CMK (cell line): ENCODE measurements at places on chromosomes 5 and 9.

DNA sequence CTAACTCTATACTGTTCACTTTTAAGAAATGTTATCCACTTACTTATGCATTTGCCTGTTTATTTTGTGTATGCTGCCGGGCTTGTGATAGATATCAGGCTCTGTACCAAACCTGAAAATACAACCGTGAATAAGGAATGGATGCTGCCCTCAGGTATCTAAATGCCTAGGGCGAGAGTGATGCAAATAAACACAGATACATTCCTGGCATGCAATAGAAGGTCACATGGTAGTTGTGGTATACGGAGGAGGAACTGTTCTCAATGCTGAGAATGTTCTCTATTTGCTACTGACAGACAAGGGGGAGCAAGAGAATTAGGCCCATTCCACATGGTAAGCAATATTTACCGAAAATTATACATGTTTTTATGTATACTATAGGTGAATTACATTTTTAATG, 227.8 kb downstream of the ICE1 start:
- DNase-seq = no peak

GRCh38 chr9:91589101-91589553, 165.5 kb upstream of the NFIL3 start:
- DNase-seq = no peak

DNA sequence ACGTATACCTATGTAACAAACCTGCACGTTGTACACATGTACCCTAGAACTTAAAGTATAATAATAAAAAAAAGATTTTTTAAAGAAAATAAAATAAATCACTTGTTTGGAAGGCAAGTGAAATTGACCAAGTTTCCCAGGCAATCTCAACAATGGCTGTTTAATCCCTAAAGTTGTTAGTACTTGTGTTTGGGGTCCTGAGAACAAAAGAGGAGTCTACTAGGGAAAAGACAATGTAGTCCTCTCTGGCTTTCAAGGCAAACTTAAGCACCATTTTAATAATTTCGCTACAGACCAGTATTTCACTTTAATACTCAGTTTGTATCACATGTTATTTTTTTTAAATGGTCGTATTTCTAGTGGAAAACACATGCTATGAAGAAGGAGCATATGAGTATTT, 14.2 kb downstream of the CEMIP2 start:
- DNase-seq = no peak

- no peak for DNase-seq
These were observed 50.8 kb downstream of the KCNN2 start for GRCh38 chr5:114412510-114413171.

- DNase-seq = no peak
These were observed 22.7 kb downstream of the OR2S2 start for GRCh38 chr9:35935261-35935660.

- no peak for DNase-seq
These were observed 14.5 kb downstream of the RANBP6 start for GRCh38 chr9:6000955-6001354.

DNA sequence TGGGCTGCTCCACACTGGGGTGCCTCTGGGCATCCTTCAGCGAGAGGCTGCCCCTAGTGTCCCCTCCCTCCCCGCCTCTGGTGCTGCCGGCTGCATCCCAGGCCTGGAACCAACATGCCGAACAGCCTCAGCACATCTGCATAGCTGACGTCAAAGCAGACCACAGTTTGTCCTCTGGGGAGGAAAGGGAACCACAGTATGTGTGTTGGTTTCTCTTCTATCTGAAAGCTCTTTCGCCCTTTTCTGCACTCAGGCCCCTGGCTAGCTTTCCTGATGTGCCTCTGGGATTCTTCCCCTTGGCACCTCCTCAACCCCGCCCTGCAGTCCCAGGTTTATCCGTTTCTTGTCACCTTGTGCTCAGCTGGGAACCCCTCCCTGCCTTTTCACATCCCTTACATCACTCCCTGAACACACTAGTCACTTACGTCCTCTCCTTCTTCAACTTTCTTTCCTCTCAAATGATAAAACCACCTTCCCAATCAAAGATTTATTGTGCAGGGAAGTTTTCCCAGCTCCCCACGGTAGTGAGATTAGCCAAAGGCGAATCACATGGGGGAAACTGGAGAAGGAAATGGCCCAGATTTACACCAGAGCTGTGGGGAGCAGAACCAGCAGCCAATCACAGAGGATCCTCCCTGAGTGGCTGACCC, 35.5 kb upstream of the B4GALT1 start:
- no peak for DNase-seq

- DNase-seq = no peak
These were observed 2.7 kb downstream of the MTRR start for GRCh38 chr5:7871653-7872052.

DNA sequence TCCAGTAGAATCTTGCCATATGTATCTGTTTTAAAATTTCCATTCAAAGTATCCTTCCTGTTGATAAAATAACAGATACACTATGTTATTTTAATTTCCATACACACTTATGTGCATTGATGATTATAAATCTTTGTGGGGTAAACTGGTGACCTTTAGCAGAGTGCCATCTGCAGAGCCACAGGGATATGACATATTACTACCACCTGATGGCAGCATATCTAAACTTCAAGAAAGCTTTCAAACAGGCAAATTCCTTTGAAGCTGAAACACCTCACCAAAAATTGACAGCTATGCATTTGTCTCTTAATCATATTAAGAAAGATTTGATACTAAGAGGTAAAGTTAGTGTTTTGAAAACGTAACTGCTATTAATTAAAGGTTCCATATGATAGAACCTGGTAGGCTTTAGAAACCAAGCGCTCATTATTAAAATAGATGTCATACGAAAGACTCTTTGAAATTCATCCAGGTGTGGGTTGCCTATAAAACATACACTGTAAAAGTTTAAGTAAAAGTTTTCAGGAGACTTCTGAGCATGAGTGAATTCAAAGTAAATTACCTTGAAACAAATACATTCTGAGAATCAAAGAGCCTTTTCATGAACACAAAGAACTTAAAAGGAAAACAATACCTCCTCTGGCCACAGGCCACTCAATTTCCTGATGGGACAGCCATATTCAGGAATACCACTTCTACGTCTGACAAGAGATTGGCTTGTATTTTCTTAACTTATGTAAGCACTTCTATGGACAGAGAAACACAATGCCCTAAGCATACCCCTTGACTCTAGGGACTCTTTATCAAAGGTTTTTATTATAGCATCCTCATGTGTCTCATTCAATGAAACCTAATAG, 93.3 kb downstream of the KIAA0825 start:
- no peak for DNase-seq

- no peak for DNase-seq
These were observed 76.9 kb downstream of the MED27 start for GRCh38 chr9:132002643-132003318.

- peak; percentile 71 for DNase-seq
These were observed 23.1 kb downstream of the CXXC5 start for GRCh38 chr5:139671096-139671841.

DNA sequence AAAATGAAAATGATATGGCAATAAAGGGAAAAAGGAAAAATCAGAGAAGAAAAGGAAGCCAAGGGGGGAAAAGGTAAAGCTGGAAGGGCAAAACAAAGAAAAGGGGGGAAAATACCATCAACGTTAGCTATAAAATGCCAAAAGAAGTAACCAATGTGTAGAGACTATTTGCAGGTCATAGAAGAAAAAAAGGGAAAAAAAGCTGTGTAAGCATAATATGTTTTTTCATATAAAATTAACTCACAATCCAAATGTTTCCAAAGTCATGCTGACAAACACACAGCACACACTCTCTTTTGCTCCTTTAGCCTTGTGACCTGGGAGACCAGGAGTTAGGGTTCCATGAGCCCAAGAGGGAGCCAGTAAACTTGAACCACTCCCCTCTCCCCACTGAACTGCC, 18.2 kb downstream of the FBN2 start:
- no peak for DNase-seq

- no peak for DNase-seq
These were observed 29.6 kb upstream of the CXCL14 start for GRCh38 chr5:135608361-135608760.

DNA sequence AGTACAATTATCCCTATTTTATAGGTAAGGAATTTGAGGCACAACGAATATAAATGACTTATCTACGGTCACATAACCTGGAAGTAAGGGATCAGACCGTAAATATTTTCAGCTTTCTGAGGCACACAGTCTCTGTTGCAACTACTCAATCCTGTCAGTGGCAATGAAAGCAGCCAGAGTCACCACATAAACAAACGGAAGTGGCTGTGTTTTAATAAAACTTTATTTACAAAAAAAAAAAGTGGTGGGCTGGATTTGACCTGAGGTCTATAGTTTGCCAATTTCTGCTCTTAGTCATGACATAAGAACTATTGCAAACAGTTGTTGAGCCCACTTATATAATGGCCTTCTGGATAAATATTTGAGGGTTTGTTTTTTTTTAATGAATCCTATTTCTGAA, 29.6 kb downstream of the ZNF366 start:
- no peak for DNase-seq

- no peak for DNase-seq
These were observed 38.2 kb downstream of the TRIP13 start for GRCh38 chr5:930866-931265.

DNA sequence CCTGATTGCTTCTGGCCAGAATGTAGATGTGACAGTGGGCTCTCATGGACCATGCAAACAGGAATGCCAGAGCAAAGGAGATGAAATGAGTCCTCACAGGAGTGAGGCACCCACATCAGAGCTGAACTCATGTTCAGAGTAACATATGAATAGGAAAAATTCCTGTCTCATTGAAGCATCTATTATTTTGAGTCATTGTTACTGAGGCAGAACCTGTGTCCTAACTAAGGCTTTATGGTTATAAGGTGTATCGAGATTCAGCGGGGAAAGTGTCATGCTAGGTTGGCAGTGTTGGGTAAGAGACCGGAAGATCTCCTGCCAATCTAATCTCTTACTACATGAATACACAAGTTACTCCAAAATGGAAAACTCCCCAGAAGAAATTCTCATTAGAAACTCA, 304.1 kb downstream of the TRPM3 start:
- DNase-seq = no peak

GRCh38 chr5:76715736-76716455, at the start of gene F2R:
TSS of gene F2R (plus strand) at chr5:76716126. CDS start at chr5:76716308, 182 bp downstream.
- no peak for DNase-seq

- no peak for DNase-seq
These were observed 108.4 kb upstream of the RPS23 start for GRCh38 chr5:82386576-82386975.
